ENCODE measurements at places on chromosomes 16 and 17. TPM values are rescaled to one million over a fixed set of nuclear protein-coding genes. Genes with fewer than 3 reads are reported as not detected.

The RCVRN gene
- polyA plus RNA-seq = 0.13 TPM

The MPO gene
- polyA plus RNA-seq = 0.24 TPM

The TEKT1 gene
- polyA plus RNA-seq = not detected

The HBQ1 gene
- polyA plus RNA-seq = not detected

The CHST5 gene
- 0.61 TPM for polyA plus RNA-seq

The FAM20A gene
- polyA plus RNA-seq = 12.0 TPM

The NOD2 gene
- 0.57 TPM for polyA plus RNA-seq

The BRIP1 gene
- 0.20 TPM for polyA plus RNA-seq

The PFN1 gene
- 390 TPM for polyA plus RNA-seq

The RAP1GAP2 gene
- 15.5 TPM for polyA plus RNA-seq

- peak; percentile 35 for DNase-seq
These were observed 204.6 kb downstream of the STX8 start for GRCh38 chr17:9371019-9371418.

- DNase-seq = no peak
These were observed at the start of gene JPH3 for GRCh38 chr16:87602001-87602775. TSS of gene JPH3 (plus strand) at chr16:87602508. CDS start at chr16:87603147, 639 bp downstream.

GRCh38 chr17:7438656-7439460 lies 454 bp upstream of the FGF11 start:
- DNase-seq = no peak

- DNase-seq = peak; percentile 56
These were observed 2.4 kb downstream of the CRAMP1 start for GRCh38 chr16:1614456-1615102.

DNA sequence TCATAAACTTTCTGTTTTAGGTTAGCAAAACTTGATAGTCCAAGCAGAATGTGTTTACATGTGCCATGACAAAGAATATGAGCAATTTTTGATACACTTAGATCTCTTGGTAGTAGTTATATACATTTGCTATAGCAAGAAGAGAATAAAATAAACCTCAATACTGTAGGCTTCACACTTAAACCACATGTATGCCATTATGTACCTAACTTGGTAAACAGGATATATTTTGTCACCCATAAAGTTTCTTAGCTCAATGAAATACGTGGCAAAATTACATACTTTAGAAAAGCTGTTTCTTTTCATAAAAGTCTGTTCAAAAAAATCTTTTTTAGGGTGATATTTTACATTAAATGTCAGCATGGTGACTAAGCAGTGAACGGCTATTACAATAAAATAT lies 184.7 kb downstream of the MYO1D start:
- no peak for DNase-seq

GRCh38 chr17:68600931-68601564 lies at the start of gene FAM20A:
TSS of gene FAM20A (minus strand) at chr17:68601367. CDS start at chr17:68600666, 701 bp downstream.
- DNase-seq = peak; percentile 48

DNA sequence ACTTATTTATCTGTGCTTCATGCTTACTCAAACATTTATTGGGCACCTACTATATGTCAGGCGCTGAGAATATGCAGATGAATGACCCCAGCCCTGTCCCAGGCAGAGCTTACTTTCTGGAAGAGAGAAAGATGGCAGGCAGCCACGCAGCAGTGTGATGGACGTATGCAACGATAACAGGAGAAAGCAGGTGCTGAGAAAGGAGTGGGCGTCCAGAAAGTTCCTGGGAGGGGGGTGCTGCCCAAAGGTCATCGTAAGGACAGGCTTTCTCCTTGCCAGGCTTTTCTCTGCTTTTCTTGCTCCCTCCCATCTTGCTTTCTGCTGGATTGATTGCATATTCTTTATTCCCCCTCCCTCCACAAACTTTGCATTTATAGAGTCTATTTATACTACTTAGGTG lies 124.5 kb downstream of the GAS7 start:
- DNase-seq = no peak

GRCh38 chr17:73401911-73402310 lies 90.1 kb upstream of the CDC42EP4 start:
- DNase-seq = peak; percentile 23

DNA sequence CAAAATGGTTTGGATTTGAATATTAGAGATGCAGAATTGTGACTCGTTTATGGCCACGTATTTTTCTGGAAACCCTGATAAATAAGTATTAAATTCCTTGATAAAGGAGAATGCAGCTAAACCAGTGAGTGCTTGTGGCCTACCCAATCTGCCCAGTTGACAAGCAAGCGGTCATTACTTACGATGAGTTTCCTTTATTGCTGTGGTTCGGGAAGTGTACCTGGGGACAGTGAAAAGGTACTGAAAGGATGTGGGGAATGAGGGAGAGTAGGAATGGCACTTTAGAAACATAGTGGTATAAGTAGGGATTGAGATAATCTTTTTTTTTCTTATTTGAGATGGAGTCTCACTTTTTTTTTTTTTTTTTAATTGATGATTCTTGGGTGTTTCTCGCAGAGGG lies 33.8 kb downstream of the RBBP6 start:
- no peak for DNase-seq

GRCh38 chr17:81170727-81171494 lies 4.9 kb upstream of the AATK start:
- DNase-seq = no peak

DNA sequence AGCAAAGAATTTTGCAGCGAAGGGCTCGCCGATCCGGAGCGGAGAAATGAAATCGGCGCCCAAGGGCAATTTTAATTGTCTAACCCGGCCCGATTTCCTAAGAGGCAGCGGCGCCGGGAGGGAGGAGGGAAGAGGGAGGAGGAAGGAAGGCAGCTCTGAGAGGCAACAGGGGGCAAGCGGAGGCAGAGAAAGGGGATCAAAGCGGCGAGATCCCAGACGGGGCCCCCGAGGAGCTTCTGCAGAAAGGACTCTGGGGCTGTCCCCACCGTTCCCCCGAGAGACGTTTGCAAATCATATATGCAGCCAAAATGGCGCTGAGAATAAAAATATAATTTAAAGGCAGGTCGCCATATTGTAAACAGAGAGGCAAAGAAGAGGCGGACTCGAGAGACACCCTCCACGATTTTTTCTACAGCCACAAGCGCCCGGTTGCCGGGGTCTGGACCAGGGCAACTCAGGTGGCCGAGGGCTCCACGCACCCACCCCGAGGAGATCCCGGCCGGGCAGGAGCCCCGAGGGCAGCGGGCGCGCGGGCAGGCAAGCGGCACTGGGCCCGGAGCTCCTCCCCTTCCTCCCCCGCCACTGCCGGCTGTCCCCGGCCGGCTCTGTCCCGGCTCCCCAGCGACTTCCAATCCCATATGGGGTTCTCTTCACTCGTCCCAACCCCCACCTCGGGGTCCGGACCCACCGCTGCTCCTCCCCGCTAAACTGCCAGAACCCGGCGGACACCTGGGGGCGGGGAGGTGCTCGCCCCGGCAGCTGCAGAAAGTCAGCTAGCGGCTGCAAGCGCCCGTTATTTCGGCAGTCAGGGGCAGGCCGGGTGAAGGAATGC lies 1.9 kb downstream of the PHF12 start:
- peak; percentile 70 for DNase-seq

GRCh38 chr17:63519972-63520882 lies 2.9 kb upstream of the KCNH6 start:
- no peak for DNase-seq

DNA sequence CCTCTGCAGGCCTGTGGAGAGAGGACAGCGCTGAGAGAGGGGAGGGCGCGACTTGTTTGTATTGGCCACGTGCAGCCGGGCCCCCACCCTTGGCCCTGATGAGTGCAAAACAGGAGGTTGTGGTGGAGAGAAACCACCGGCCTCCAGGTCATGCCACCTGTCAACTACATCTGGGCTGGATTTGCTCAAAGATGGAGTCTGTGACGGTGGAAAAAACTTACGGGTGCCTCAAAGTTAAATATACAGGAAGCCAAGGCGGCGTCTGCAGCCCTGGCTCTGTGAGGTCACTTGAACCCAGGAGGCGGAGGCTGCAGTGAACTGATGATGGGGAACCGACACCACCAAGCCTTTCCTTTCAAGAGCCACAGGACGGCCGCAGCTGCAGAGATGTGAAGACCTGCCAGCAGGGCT lies 15.7 kb downstream of the C16orf74 start:
- no peak for DNase-seq

DNA sequence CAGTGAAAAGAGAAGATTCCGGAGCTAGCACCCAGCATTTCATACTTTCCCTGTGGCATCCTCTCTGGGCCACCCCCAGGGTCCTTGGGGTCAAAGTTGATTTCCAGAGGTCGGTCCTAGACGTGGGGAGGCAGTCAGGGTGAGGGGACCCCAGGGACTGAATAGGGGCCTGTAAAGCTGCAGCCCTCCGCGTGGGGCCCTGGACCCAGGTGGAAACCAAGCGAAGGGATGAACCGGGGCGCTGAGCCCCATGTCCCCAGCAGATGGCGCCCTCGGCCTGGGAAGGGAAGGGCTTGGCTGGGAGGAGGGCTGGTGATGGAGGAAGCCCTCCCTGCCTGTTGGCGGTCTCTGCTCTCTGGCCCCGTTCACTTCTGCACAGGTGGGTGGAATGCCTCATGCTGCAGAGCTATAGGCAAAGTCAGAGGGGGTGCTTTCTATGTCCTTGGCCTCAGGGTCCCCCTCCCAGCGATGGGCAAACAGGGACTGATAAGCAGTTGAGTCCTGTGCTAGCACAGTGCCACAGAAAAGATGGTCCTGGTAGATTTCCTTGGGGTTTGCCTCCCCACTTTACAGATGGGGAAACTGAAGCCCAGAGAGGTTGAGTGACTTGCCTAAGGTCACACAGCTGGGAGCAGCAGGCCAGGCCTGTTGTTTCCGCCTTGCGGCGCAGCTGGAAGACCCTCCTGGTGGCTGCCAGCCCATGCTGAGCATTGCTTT lies 163.4 kb upstream of the CIBAR2 start:
- peak; percentile 85 for DNase-seq

- DNase-seq = no peak
These were observed 2.3 kb upstream of the KRT15 start for GRCh38 chr17:41520821-41521521.

DNA sequence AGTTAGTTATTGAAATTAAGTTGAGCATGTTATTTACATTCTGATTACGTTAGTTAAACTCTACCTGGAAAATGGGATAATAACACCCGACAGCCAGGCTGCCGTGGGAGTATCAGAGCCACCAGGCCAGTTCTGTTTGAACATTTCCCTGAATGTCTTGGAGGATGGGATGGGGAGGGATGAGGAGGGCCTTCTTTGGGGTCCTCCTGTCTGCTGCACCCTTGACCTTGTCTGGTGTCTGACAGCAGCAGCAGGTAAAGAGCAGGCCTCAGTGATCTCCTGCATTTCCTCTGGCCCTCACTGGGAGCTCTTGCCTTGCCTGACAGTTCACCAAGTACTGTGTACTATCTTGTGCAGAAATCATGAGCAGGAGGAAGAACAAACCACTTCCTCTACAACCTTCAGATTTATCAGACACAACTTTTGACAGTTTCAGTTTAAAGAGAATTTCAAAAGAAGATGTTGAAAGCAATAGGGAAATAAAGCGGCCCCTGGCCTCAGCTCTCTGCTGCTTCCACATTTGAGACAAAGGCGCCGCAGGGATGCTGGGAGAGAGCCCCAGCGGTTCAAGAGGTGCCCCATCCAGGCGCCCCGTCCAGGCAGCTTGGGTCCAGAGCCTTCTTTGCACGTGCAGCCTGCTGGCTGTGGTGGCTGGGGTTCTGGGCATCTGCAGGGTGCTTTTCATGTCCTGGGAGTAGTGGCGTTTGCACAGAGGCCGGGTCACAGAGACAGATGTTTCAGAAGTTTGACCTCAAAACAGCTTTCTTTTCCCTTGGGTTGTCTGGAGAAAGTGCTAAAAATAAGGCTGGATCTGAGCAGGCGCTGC lies 25.3 kb downstream of the CMIP start:
- DNase-seq = no peak

GRCh38 chr17:51427856-51428255 lies 167.5 kb downstream of the UTP18 start:
- no peak for DNase-seq

DNA sequence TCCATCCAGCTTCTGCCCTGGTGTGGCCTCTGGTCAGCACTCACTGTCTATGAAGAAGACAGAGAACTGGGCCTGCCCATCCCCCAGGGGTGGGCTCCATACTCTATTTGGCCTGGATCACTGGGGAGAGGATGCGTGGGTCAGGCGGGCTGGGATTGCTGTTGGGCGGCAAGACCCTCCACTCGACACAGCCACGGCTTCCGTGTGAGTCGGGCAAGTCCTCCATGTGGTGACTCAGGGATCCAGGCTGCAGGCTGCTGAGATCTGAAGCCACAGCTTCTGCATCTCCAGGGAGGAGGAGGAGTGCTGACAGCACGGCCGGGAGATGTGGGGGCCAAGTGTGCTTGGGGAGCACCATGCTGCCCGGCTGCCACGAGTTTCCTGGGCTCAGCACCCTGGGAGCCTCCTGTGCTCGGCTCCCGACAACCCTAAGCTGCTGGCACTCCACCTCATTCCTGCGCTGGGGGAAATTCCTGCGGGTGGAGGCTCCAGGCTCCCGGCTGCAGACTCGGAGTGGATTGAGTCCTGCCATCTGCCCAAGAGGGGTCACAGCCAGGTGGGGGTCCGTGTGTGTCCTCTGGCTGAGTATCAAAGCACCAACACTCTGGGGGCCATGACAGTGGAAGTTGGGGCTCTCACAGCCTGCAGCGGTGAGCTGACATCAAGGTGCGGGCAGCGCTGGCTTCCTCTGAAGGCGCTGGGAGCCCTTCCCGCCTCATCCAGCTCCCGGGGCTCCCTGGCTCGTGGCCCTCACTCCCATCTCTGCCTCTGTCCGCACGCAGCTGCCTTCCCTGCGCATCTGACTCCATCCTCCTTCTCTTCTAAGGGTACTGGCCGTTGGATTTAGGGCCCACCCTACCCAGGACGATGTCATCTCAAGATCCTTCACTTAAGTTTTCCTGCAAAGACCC lies 24.4 kb upstream of the CBFA2T3 start:
- DNase-seq = no peak

- DNase-seq = peak; percentile 64
These were observed 6.2 kb upstream of the CYB561 start for GRCh38 chr17:63452046-63452961.

GRCh38 chr17:9056566-9056965 lies 35.3 kb downstream of the NTN1 start:
- DNase-seq = no peak

DNA sequence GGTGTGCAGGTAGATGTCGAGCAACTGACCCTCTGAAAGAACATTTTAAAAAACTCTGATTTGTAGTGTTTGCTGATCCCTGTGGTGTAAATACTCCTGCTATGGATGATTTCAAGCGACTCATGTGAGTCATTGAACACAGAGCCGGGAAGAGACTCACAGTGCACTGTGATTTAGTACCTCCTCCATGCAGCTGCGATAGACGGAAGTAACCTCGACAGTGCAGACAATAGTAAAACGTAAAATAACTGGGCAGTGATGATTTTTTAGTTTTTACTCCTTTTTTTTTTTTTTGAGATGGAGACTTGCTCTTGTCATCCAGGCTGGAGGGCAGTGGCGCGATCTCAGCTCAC lies 8.7 kb downstream of the TBX21 start:
- DNase-seq = no peak
